ENCODE measurements at places on chromosomes 12 and 14.

- no peak for DNase-seq
Measured at GRCh38 chr12:99281277-99281676, 366.3 kb upstream of the GARIN6 start.

DNA sequence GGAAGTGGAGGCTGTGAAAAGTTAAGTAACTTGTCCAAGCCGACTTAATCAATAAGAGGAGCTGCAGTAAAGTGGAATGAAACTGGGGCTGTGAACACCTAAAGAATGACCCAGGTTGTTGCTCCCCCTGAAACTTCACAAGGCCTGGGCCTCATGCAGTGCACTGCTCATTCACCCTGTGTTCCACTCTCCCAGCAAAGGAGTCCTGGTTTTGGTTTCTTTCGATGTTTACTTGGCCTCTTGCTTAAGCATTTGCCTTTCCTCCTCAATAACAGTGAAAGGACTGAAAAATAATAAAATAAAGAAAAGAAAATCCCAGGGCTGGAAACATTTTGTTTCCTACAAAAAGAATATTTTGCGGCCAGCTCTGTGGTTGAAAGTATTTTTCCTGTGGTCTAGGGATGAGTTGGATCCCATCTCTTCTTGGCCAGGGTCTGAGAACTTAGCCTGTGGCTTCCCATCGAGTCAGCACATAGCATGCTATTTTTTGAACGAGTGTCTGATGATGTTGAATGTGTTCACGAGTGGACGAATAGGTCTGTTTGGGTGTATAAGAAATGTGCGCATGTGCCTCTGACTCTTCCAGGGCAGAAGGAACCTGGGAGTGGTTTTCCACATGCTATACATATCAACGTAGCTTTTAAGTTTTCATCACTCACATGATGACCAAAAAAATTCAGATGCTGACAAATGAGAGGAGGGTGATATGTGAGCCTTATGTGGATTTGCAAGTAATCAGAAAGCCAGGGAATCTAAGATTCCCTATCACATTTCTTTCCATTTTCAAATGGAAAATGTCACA, 349.8 kb downstream of the ZFP36L1 start:
- no peak for DNase-seq

DNA sequence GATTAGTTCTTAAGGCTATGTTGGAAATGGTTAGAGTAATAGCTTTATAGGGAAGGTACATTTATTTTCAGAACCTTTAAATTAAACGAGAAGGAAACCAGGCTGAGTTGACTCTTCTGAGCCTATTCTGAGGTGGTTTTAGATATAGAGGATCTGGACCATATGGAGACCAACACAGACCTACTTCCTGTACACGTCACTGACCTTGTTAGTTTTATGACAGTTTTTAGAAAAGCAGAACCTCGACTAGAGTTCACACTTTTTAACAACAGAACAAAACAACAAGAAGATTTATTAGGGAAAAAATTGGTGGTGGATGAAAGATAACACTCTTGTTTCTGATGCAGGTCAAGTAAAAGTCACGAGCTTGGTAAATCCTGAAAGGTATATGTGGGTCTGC, 107.1 kb downstream of the NPAS3 start:
- DNase-seq, result no peak

GRCh38 chr12:18983854-18984253, 145.7 kb upstream of the PLEKHA5 start:
- DNase-seq, result no peak

- DNase-seq, result no peak
Measured at GRCh38 chr12:55065535-55065934, 45.8 kb downstream of the NEUROD4 start.

GRCh38 chr12:100955139-100955538, 160.6 kb downstream of the ANO4 start:
- no peak for DNase-seq

DNA sequence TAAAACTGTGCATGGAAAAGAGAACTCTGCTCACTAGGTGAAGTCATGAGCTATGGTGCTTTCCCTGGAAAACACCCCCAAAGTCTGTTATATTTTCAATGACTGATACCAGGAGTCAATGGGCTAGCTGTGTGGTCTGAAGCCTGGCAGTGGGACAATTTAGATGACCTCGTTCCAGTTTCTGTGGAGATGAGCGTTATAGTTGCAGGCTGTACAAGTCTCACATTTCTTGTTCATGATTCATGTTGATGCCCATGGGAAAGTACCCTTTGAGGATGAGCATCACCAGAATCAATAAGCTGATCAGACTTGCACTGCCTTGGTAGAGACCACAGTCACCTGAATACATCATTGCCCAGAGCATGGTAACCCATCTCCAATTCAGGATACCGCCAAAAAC, 70.7 kb downstream of the NOVA1 start:
- no peak for DNase-seq

DNA sequence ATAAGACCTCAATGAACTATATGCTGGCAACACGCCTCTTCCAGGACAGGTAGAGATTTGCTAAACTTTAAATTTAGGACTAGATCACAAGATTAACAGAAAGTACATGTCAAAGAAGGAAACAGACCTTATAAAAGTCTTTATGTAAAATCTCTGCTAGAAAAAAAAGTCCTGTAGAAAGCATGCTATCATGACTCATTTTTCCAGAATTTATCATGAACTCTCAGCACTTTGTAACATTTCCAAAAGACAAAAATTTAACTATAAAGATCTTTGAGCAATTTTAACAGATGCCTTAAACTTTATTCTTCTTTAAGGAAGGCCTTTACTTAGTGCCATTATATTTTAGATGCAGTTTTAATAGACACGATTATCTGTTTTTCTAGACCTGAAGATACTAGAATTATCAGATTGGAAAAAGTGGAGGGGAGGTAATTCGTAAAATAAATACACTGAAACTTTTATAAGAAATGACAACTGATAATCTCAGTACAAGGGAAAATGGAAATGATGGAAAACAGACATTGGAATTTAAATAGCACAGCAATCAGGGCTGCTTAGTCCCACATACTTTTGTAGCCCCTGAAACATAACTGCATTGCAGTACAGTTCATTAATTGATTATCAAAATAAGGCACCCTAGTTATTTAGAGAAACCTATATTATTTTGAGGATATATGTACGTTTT, 92.0 kb downstream of the TTLL5 start:
- no peak for DNase-seq

- DNase-seq, result no peak
Measured at GRCh38 chr14:71485833-71486232, 446.4 kb upstream of the RGS6 start.

DNA sequence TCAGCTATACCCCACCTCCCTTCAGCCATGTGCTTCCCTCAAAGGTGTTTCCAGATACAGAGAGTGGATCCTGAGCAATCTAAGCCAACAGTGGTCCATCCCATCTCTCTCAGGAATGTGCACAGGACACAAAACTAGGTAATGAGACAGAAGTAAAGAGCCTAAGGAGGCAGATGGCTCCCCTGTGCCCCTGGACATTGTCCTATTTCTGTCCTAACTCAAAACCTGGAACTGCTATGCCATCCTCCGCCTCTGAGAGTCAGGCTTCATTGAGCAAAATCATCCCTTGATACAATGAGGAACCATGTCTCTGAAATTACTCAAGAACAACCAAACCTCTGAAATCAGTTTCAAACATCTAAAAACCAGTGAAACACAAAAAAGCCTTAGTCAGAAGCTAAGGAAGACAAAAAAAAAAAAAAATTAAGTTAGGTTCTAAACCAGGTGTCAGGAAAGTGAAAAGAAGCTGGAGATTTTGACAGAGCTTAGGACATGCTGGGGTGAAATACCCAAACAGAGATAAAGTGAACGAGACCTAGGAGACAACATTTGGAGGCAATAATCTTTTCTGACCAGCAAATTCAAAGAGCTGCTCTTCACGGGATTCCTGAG, 200.3 kb upstream of the PLEKHG7 start:
- no peak for DNase-seq

DNA sequence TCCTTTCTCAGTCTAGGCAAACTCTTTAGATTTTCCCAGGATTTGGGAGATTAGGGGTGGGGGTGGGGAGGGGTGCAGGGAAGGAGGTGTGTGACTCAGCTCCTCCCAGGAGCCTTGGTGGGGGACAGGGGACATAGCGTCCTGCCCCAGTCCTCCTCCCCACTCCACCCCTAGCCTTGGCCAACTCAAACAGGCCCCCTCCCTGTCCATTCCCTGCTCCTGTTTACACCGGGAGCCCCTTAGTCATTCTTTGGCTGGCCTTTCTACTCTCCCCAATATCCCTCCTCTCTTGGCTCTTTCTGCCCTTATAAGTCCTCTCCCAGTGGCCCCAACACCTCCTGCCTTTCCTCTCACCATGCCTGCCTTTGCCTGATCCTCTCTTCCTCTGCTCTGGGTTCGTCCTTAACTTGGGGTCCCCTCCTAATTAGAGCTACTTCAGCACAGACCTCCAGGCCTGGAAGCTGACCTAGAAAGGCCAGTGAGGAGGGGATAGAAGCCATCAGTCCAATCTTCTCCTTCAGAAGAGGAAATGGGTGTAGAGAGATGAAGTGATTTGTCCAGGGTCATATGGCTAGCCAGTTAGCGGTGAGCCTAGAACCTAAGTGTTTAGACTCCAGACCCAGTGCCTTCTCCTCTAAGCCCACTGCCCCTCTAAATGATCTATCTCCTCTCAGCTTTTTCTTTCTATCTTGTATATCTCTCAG, 2.3 kb upstream of the ITGA5 start:
- DNase-seq, result no peak

- DNase-seq, result no peak
Measured at GRCh38 chr12:42468341-42468821, 121.2 kb downstream of the PRICKLE1 start.

DNA sequence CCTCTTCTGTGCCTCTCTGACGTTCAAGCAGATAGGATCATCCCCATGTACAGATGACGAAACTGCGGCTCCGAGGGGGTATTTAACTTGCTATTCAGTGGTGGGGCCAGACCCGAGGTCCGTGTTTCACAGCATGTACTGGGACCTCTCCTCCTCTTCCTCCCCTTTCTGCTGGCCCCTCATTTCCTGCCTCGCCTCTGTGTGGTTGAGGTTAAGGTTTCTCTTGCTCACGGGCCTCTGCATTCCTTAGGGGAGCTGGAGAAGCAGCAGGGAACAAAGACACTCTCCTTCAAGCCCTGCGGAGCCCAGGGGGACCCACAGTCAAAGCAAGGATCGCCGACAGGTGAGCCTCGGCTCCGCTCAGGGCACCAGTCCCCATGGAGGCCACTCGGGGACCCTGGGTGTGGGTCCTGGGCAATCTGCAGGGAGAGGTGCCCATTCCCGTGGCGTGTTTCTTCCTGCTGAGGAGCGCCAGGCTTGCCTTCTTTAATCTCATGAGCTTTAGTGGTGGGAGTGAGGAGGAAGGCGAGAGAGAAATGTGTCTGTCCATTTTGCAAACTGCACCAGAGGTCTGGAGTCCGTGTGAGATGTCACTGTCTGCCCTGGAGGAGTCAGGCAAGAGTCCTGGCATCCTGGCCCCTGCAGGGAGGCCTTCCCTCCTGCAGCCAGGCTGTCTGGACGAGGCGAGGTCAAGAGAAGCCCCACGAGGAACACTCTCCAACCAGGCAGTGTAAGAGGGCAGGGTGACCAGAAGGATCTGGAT, 45.0 kb downstream of the SLC6A12 start:
- no peak for DNase-seq

- no peak for DNase-seq
Measured at GRCh38 chr12:31301311-31301710, 24.6 kb downstream of the SINHCAF start.

GRCh38 chr14:103749860-103750259, 34.2 kb downstream of the ZFYVE21 start:
- no peak for DNase-seq

DNA sequence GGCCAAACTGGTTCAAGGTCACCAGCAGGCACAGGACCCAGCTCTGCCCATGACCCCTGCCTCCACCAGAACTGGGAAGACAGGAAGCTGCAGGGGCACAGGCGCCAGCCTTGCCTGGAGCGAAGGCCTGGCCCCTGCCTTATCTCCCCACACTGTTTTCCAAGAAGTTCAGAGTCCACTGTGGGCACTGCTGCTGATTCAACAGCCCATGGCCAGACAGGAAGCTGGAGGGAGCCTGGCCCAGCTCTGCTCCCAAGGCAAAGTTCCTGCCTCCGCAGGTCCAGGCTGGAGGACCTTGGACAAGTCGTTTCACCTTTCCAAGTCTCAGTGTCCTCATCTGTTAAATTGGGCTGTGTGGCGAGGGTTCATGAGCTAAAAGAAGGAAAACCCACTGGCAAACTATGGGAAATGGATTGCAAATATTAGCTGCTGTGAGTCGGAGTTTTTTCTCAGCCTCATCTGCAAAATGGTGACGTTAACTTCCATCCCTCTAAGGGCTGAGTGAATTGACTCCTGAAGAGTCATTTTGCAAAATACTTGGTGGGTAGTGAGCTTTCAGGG, 1.2 kb downstream of the PHETA1 start:
- DNase-seq, result no peak

DNA sequence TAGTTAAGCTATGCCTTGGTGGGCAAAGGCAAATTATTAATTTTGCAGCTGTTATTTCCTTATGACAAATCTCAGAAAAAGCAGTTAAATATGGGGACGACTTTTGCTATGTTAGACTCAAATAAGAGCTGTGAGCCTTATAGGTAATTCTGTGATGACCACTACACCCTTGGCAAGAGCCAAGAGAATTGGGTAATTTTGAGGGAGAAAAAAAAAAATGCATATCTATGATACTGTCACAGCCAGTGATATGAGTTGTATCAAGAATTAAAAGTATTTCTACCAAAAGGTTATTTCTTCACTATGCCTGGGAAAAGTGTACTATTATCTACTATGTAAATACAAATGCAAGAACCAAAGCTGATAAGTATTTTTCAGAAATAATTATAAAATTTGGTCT, 43.9 kb downstream of the SCAF11 start:
- DNase-seq, result no peak

DNA sequence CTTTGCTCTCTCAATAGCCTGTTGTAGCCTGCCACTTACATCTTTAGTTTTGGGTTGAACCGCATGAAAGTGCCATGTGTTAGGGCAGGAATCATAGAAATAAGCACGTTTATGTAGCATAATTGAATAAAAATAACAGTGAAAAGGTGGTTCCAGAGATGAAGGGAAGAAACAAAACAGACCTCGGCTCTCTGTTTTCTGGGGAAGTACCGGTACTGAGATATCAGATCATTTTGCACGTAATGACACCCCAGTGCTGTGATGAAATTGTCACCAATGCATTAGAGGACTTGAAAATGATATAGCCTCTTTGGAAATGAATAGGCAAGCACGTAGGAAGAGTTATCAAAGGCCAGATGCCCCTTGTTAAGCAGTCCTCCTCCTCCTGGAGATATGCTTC, 42.5 kb upstream of the DLK1 start:
- no peak for DNase-seq

GRCh38 chr14:61670576-61670975, 24.7 kb upstream of the HIF1A start:
- DNase-seq, result no peak

GRCh38 chr12:12265571-12266388, 1.1 kb downstream of the LRP6 start:
- peak; percentile 18 for DNase-seq

GRCh38 chr12:12823811-12824210, 10.7 kb downstream of the DDX47 start:
- DNase-seq, result no peak
